ACHN (cell line): ENCODE measurements at places on chromosomes 12 and 14.

DNA sequence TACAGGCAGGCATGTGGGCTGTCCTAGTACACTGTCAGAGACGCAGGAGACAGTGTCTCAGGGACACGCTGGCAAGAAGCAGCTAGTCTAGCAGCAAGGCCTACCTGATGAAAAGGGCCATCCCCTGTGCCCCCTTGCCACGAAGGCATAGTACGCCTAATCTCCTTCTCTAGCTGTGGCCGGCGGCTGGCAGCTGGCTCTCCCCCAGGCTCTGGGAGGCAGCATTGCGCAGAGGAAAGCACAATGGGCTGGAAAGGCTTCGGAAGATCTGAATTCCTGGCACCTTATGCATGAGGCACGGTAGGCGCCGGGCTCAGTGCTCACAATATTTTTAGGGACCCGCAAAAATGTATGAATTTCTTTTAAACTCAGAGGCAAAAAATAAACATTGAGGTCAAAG lies 16.0 kb upstream of the PLEKHH1 start:
- DNase-seq, result peak; percentile 35

DNA sequence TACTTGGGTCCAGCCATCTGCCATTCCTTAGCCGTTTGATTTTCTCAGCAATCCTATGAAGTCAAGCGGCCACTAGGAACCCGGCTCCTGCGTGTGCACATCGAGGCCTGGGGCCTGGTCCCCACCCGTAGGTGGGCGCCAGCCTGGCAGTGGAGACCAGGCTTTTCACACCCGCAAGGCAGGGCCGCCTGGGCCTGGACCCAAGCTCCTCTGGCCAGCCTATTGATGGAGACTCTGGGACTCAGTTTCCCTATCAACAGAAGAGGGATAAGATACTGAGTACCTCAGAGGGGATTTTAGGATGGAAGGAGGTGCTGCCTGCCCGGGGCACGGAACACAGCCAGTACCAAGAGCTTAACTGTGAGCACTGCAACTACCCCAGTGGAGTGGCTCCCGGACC lies 104.3 kb upstream of the C14orf180 start:
- DNase-seq, result no peak

- DNase-seq, result peak; percentile 83
Measured at GRCh38 chr12:57632958-57633840, at the start of gene B4GALNT1. B4GALNT1 (minus strand) TSS chr12:57633201; CDS start chr12:57632132, 1,069 bp downstream.

GRCh38 chr12:105562199-105562971 lies 231.9 kb downstream of the C12orf75 start:
- peak; percentile 95 for DNase-seq

GRCh38 chr14:51967521-51967920 lies 21.8 kb upstream of the RTRAF start:
- DNase-seq, result no peak
